ENCODE measurements at places on chromosomes 2 and 18. TPM values are rescaled to one million over a fixed set of nuclear protein-coding genes. Genes with fewer than 3 reads are reported as not detected.

- H3K4me3 ChIP-seq, result no peak overlapping the region
- H3K27me3 ChIP-seq, result peaks cover 21% of the 10 kb centered on the region
- H3K4me1 ChIP-seq, result no peaks in the 10 kb centered on the region
- no peak overlapping the region for H3K27ac ChIP-seq
- DNase-seq, result no peak
- no peaks in the 10 kb centered on the region for H3K36me3 ChIP-seq
Observed at GRCh38 chr2:109279243-109279860, 150.3 kb downstream of the SH3RF3 start.

- no peaks in the 10 kb centered on the region for H3K4me1 ChIP-seq
- H3K27ac ChIP-seq, result no peak overlapping the region
- peaks cover 5% of the 10 kb centered on the region for H3K27me3 ChIP-seq
- DNase-seq, result no peak
- no peaks in the 10 kb centered on the region for H3K36me3 ChIP-seq
- no peak overlapping the region for H3K4me3 ChIP-seq
Observed at GRCh38 chr2:172279813-172280212, 147.6 kb upstream of the ITGA6 start.

GAREM2 gene
- total RNA-seq, result 1.6 TPM

GRCh38 chr18:62346333-62347088 is 21.4 kb downstream of the TNFRSF11A start:
- DNase-seq, result no peak
- H3K27ac ChIP-seq, result peak overlapping the region; percentile 85
- H3K4me1 ChIP-seq, result peaks cover 59% of the 10 kb centered on the region
- H3K27me3 ChIP-seq, result no peaks in the 10 kb centered on the region

NT5C1B gene
- not detected for total RNA-seq

- no peak for DNase-seq
- no peak overlapping the region for H3K27ac ChIP-seq
- no peaks in the 10 kb centered on the region for H3K36me3 ChIP-seq
- no peaks in the 10 kb centered on the region for H3K4me1 ChIP-seq
- H3K27me3 ChIP-seq, result peaks cover 1% of the 10 kb centered on the region
- no peak overlapping the region for H3K4me3 ChIP-seq
Observed at GRCh38 chr2:121175326-121175725, 109.7 kb downstream of the TFCP2L1 start.

- DNase-seq, result no peak
- H3K36me3 ChIP-seq, result no peaks in the 10 kb centered on the region
- H3K27me3 ChIP-seq, result no peaks in the 10 kb centered on the region
Observed at GRCh38 chr2:169714699-169715098, 18.9 kb upstream of the KLHL23 start.

GRCh38 chr2:8633735-8634313 is 48.0 kb upstream of the ID2 start:
- no peak overlapping the region for H3K27ac ChIP-seq
- peaks cover 4% of the 10 kb centered on the region for H3K27me3 ChIP-seq
- no peaks in the 10 kb centered on the region for H3K36me3 ChIP-seq
- H3K4me3 ChIP-seq, result no peak overlapping the region

- DNase-seq, result no peak
- H3K36me3 ChIP-seq, result no peaks in the 10 kb centered on the region
- no peak overlapping the region for H3K27ac ChIP-seq
- peaks cover 3% of the 10 kb centered on the region for H3K4me1 ChIP-seq
Observed at GRCh38 chr18:3159830-3160229, 59.9 kb downstream of the MYOM1 start.

PDCD1 gene
- 17.2 TPM for total RNA-seq

REG3A gene
- total RNA-seq, result not detected

- no peaks in the 10 kb centered on the region for H3K27me3 ChIP-seq
- DNase-seq, result no peak
- no peak overlapping the region for H3K4me3 ChIP-seq
Observed at GRCh38 chr18:49322765-49323490, 137.5 kb downstream of the DYM start.

ALPP gene
- total RNA-seq, result not detected

- H3K4me3 ChIP-seq, result no peak overlapping the region
- no peak overlapping the region for H3K27ac ChIP-seq
- no peak for DNase-seq
Observed at GRCh38 chr2:191611614-191612013, 66.3 kb upstream of the NABP1 start.

GRCh38 chr18:74579496-74580065 is 18.1 kb upstream of the ZNF407 start:
- H3K4me1 ChIP-seq, result no peaks in the 10 kb centered on the region
- no peak overlapping the region for H3K27ac ChIP-seq
- peaks cover 31% of the 10 kb centered on the region for H3K27me3 ChIP-seq
- H3K4me3 ChIP-seq, result no peak overlapping the region
- no peak for DNase-seq

GYPC gene
- total RNA-seq, result 133 TPM

- DNase-seq, result no peak
- H3K4me1 ChIP-seq, result no peaks in the 10 kb centered on the region
Observed at GRCh38 chr2:145166731-145167302, 646.9 kb upstream of the ZEB2 start.

FBLN7 gene
- 7.3 TPM for total RNA-seq

USP40 gene
- total RNA-seq, result 18.9 TPM

CYTIP gene
- 389 TPM for total RNA-seq

CKAP2L gene
- total RNA-seq, result 66.3 TPM

MREG gene
- 12.6 TPM for total RNA-seq

DES gene
- not detected for total RNA-seq

UGT1A10 gene
- total RNA-seq, result not detected

GRCh38 chr18:76363436-76364120 is 131.5 kb downstream of the ZNF516 start:
- H3K4me1 ChIP-seq, result peaks cover 19% of the 10 kb centered on the region
- H3K27me3 ChIP-seq, result peaks cover 5% of the 10 kb centered on the region
- no peak for DNase-seq
- H3K36me3 ChIP-seq, result no peaks in the 10 kb centered on the region
- H3K27ac ChIP-seq, result no peak overlapping the region
- no peak overlapping the region for H3K4me3 ChIP-seq

GRCh38 chr2:134131681-134132489 is 122.0 kb upstream of the MGAT5 start:
- H3K27me3 ChIP-seq, result no peaks in the 10 kb centered on the region
- H3K4me3 ChIP-seq, result no peak overlapping the region
- no peak for DNase-seq
- peaks cover 23% of the 10 kb centered on the region for H3K36me3 ChIP-seq
- H3K27ac ChIP-seq, result no peak overlapping the region

DNA sequence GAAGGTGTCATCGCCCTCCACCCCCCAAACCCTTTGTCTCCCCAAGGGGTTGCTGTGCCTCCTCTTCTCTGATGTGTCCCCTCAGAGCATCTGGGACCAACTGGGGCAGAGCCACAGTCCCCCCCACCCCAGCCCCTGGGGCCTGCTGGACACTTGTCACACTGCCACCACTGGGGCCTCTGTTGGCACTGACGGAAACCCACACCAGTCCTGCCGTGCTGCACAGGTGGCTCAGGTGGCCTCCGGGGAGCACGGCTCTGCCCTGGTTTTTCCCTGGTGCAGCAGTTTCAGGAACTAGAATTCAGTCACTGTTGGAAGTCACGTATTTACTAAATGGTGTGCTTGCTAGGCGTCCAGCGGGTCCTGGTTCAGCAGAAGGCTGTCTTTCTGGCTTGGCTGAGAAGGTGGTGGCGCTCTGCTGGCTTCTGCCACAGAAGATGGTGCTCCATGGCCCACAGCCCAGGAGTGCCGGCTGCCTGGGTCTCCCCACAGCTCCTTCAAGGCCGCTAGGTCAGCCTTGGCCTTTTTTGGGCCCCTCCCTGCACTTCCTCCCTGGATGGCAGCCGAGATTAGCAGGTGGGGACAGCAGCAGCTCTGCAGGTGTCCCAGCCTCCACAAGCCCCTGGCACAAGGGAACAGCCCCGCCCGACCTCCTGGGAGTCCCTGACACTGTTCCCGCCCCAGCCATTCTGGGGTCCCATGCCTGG is 18.6 kb upstream of the KLHL30 start:
- H3K36me3 ChIP-seq, result no peaks in the 10 kb centered on the region
- no peak overlapping the region for H3K4me3 ChIP-seq
- H3K27ac ChIP-seq, result no peak overlapping the region
- H3K27me3 ChIP-seq, result peaks cover 6% of the 10 kb centered on the region

DNA sequence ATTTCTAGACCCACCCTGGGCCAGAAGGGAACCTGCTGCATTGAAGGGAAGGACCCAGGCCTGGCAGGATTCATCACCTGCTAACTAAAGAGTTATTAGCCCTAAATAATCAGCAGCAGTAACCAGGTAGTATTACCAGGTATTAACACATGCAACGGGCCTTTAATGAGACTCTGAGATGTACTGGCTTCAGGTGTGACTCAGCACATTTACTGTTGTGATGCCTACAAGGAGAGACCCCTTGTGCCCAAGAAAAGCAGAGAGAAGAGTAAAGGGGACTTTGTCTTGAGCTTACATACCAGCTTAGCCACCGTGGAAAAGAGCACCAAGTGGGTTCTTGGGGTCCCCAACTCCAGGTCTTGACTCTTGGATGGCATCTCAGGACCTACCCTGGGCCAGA is 243.1 kb upstream of the SLC39A10 start:
- no peak overlapping the region for H3K4me3 ChIP-seq
- H3K27ac ChIP-seq, result no peak overlapping the region
- peaks cover 3% of the 10 kb centered on the region for H3K36me3 ChIP-seq
- no peaks in the 10 kb centered on the region for H3K27me3 ChIP-seq

DNA sequence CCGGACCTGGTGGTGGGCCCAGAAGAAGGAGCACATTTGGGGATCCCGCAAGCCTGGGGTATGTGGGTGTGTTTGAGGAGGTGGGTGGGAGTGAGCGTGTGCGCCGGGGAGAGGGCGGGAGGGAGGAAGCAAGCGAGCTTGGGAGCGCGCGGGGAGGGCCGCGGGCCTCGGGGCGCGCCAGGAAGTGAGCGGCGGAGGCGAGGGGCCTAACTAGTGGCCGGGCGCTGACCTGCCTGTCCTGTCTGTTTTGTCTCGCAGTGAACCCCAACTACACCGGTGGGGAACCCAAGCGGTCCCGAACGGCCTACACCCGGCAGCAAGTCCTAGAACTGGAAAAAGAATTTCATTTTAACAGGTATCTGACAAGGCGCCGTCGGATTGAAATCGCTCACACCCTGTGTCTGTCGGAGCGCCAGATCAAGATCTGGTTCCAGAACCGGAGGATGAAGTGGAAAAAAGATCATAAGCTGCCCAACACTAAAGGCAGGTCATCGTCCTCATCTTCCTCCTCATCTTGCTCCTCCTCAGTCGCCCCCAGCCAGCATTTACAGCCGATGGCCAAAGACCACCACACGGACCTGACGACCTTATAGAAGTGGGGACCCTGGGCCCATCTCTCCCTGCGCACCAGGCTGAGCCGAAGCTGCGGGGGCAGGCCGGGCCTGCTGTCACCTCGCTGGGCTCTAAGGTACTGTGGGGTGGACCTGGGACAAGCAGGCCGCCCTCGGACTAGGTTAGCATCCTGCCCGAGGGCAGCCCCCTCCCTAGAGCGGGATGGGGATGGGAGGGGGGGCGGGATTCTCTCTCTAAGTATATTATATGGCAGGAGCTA is 1.2 kb downstream of the HOXD4 start:
- H3K27me3 ChIP-seq, result peaks cover 84% of the 10 kb centered on the region
- peaks cover 2% of the 10 kb centered on the region for H3K4me1 ChIP-seq
- peaks cover 3% of the 10 kb centered on the region for H3K36me3 ChIP-seq

GCG gene
- not detected for total RNA-seq

- no peaks in the 10 kb centered on the region for H3K27me3 ChIP-seq
- H3K27ac ChIP-seq, result no peak overlapping the region
- no peak overlapping the region for H3K4me3 ChIP-seq
- H3K4me1 ChIP-seq, result peaks cover 11% of the 10 kb centered on the region
- no peaks in the 10 kb centered on the region for H3K36me3 ChIP-seq
- no peak for DNase-seq
Observed at GRCh38 chr2:24616616-24617015, 125.6 kb downstream of the NCOA1 start.

All from activated CD4-positive, alpha-beta memory T cell treated with anti-CD3 and anti-CD28 coated beads, Interleukin-2, amount 10 ng/mL, durations not matched to agents 7 days and 5 days (primary cell).